ENCODE measurements at places on chromosomes 3 and 15.

GRCh38 chr3:107753494-107753893, 230.7 kb downstream of the BBX start:
- peak; percentile 23 for DNase-seq

DNA sequence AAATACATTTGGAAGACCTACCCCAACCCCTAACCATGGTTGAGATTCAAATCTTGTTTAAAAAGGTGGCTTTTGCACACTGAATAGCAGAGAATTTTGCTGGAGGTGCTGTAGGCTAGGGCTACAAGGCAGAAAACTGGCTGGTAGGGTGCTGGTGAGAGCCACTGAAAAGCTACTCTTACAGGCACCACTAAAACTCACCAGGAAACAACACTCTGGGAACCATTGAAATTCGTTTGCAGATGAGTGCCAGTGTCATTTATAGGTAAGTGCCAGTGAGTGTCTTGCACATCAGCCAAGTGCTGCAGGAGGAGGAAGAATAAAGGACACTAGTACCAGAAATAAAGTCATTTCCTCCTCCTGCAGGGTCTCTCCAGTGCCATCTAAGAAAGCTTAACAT, 610.2 kb downstream of the ZNF385D start:
- no peak for DNase-seq

DNA sequence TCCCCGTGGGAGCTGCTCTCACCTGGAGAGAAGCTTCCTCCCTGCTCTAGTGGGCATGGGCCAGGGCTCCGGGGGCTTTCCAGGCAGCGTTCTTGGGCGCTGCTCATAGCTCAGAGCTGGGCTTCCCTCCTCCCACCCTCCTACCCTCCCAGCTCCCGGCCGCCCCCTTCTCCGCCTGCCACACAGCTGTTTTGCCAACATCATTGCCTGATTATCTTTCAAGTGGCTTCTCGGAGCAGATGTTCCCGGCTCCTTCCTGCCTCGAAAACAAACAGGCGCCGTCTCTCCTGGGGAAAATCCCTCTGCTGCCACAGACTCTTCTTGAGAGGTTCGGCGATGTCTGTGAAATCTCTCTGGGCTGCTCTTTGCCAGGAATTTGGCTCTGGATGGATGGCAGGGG, 195.6 kb downstream of the RPLP1 start:
- no peak for DNase-seq

DNA sequence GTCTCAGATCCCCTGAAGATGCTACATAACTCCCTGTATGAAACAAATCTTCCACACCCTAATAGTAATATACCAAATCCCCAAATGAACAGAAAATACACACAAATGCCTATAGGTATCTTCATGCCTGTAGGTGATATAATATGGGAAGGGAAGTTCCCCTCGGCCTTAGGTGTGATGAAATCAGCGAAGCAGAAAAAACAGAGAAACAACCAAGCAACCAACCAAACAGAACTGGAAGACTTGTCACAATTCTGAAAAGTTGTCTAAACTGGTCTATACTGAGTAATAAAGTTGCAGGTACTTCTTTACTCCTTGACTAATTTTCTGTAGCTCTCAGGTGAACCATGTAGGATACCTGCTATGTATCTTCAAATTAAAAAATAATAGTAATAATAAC, 82.2 kb upstream of the SATB1 start:
- DNase-seq: no peak

GRCh38 chr3:180253283-180253682, 216.5 kb upstream of the PEX5L start:
- DNase-seq: no peak

DNA sequence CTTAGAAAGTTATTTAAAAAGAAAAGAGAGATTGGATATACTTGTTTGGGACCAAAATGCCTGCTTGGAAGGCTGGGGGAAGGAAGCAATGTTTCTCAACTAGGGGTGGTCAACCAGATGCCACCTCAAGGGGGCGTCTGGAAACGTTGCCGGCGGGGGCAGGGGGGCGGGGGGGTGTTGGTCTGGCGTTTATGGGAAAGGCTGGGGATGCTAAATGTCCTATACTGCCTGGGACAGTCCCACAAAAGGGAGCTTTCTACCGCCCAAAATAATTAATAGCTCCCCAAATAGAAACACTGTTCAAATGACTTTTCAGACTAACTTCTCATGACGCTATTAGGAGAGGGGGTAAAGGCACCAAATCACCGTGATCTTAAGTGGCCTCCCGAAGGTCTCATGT, 2.2 kb downstream of the POLG start:
- DNase-seq: no peak

- no peak for DNase-seq
Observed at GRCh38 chr15:46088486-46089445, 453.9 kb downstream of the SQOR start.

- no peak for DNase-seq
Observed at GRCh38 chr3:117510396-117510795, 800.8 kb downstream of the TUSC7 start.

- no peak for DNase-seq
Observed at GRCh38 chr15:70523616-70524015, 239.7 kb downstream of the UACA start.

- peak; percentile 30 for DNase-seq
Observed at GRCh38 chr3:59771768-59772181, 722.0 kb upstream of the CFAP20DC start.

- DNase-seq: no peak
Observed at GRCh38 chr3:110564674-110565073, 506.9 kb upstream of the NECTIN3 start.

DNA sequence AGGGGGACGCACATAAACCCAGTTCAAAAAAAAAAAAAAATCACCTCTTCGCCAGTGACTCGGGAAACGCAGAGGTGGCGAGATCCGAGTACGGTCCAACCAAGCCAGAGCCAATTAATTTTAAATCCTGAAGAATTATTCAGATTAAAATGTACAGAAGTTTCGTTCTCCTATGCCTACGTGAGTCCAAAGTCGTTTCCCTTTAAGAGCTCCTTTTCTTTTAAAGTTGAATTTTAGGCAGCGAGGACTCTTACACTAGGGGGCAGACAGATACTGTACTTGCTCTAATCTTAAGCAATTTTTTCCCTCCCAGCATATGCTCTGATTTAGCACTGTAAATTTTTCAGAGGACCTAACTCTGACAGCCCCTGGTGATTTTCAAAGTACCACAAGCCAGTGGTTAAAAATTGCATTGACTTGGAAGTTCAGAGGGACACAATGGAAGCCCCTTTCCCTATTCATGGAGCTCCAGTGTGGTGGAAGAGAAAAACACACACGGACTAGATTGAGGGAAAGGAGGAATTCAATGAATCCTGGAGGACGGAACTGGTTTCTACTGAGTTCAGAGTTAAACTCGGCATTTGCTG, 3.3 kb upstream of the NR2F2 start:
- DNase-seq: peak; percentile 83

GRCh38 chr3:44348993-44349392, 10.4 kb downstream of the TCAIM start:
- no peak for DNase-seq

GRCh38 chr15:70412794-70413193, 315.1 kb upstream of the TLE3 start:
- no peak for DNase-seq

GRCh38 chr15:70794596-70795310, 31.4 kb upstream of the UACA start:
- peak; percentile 33 for DNase-seq

GRCh38 chr3:71269906-71270305, 313.6 kb downstream of the FOXP1 start:
- no peak for DNase-seq

DNA sequence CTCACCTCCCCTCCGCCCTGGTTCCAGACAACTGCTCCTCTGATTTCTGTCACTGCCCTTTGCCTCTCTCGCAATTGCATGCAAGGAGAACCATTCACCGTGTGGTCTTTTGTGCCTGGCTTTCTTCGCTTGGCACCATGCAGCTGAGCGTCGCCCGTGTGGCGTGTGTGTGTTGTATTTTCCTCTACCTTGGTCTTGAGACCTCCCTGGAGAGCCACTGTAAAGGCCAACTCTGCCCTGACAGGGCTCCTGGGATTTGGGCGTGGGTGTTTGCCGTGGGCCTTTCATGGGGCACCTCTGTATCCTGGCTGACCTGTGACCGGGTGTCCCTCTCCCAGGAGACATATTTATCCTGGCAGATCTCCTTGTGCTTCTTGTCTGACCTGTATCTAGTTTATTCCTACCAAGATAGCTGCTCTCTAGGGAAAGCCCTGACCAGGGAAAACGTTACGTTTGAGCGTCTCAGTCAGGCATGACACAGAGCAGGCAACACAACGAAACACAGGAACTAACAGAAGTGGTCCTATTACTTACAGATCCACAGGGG, 2.0 kb upstream of the PIGZ start:
- DNase-seq: no peak

- DNase-seq: no peak
Observed at GRCh38 chr3:189344996-189345395, 173.2 kb downstream of the TPRG1 start.

GRCh38 chr3:14228681-14229470, 50.3 kb downstream of the LSM3 start:
- no peak for DNase-seq

DNA sequence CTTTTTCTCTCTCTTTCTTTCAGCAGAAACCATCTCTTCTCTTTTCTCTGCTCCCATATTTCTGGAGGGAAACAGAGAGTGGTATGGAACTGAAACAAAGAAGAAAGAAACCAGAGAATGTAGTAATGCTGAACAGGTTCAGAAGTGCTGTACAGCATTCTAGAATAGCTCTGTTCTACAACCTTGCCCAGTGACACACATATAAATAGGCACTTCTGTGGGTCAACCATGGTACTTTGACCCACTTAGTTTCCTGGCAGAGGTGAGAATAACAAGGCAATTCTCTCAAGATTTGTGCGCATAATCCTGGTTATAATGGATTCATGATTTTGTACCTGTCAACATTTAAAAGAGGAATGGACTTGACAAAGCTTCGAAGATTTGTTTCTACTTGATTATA, 12.3 kb downstream of the CFAP91 start:
- DNase-seq: no peak

GRCh38 chr15:75721923-75722870, 9.5 kb upstream of the CSPG4 start:
- no peak for DNase-seq

GRCh38 chr3:132785292-132785691, 63.1 kb upstream of the NPHP3 start:
- no peak for DNase-seq

- peak; percentile 21 for DNase-seq
Observed at GRCh38 chr3:30720586-30721313, 114.3 kb downstream of the TGFBR2 start.

- DNase-seq: no peak
Observed at GRCh38 chr3:107426223-107426622, 49.0 kb downstream of the CCDC54 start.

- DNase-seq: no peak
Observed at GRCh38 chr3:56855856-56856512, 54.2 kb upstream of the ARHGEF3 start.

DNA sequence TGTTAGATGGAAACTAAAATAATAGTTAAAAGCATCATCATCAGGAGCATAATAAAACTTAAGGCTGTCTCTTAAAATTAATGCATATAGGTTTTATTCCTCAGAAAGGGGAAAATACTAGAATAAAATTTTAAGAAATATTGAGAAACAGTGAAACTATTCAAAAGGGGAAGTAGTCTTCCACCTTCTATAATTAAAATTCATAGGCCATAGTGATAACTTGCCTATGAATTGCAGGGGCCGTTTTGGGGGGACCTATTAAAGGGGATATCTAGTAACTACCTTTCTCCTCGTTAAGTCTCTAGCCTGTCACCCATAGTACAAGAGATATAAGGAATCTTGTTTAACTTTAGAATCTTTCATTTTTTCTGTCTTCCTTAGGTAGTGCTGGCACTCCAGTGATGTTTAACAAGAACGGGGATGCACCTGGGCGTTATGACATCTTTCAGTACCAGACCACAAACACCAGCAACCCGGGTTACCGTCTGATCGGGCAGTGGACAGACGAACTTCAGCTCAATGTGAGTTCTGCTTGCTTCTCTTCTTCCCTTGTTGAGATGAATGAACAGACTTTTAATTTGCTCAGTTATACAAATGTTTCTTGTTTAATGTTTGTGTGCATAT, 600.4 kb downstream of the GRM7 start:
- no peak for DNase-seq

DNA sequence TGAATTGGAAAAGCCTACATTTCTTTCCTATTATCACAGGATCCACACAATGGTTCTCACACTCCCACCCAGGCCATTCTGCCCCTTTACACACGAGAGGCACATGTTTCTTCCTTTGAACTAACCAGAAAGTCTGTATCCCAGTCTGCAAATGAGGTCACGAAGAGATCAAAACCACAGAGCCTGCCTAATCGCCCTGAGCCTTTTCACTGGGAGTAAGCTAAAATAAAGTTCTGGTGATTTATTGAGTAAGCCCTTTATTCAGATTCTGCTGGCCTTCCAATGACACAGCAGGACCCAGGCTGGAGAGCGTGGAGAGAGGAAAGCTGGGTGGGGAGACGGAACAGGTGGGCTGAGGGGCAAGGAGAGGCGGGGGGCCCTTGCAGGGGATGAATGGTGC, 78.7 kb downstream of the ATP1B3 start:
- peak; percentile 85 for DNase-seq

GRCh38 chr3:53113293-53114010, 16.8 kb downstream of the RFT1 start:
- DNase-seq: no peak

- no peak for DNase-seq
Observed at GRCh38 chr15:76108021-76108723, 48.4 kb downstream of the TMEM266 start.

DNA sequence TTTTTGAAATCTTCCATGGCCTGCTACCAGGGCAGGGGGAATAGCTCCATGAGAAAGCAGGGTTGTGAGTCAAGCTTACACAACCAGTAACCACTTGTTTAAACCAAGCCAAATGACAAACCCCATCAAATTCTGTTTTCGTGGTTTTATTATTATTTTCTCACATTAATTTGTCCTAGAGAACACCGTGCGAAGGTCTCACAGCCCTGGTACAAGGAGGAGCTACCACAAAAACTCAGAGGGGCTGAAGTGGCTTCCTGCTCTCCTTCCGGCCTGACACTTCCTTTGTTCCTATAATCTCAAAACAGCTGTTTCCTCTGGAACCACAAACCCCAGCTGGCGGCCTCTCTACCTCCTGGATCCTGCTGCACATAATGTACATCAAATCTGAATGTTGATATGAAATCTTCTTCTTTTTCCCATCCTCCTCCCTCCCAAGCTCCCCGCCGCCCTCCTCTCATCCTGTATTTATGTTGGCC, 375.9 kb downstream of the MCTP2 start:
- peak; percentile 14 for DNase-seq

GRCh38 chr3:82281205-82281604, 519.8 kb upstream of the GBE1 start:
- no peak for DNase-seq

GRCh38 chr15:42035435-42035761, 14.6 kb upstream of the PLA2G4E start:
- no peak for DNase-seq

DNA sequence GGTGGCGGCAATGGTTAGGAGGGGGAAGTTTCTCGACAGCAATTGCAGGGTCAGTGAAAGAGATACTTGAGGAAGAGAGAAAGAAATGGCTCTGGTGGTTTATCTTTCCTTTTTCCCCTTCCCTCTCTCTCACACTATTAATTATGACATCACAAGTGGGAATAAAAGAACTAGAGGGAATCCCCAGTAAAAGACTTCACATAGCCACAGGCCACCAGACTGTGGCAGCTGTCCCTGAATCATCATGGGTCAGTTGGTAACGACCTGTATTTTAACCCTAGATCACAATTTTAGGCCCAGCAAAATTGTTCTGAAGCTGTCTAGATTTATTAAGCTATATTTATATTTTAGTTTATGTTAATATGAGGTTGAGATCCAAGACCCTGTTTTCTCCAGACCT, 40.3 kb downstream of the MBNL1 start:
- no peak for DNase-seq
